ENCODE measurements at places on chromosomes 7 and 10. TPM values are rescaled to one million over a fixed set of nuclear protein-coding genes. Genes with fewer than 3 reads are reported as not detected.

SGCE gene
- 97.5 TPM for polyA plus RNA-seq

DNA sequence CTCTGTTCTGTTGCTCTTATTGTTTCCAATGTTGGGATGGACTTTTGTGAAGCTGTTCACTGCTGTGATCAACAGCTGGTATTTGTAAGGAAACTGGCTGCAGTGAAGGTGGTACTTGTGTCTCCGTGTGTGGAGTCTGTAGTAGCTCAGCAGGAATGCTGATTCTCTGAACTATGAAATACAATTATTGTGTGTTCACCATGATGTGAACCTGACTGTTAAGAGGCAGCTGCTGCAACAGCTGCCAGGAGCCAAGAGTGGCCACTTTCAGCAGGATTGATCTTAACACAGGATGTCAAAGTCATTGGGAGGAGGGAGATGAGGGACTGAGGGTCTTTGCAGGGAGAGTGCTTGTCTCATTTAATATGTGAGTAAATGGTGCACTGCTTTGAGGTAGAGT, 13.9 kb downstream of the VSTM2A start:
- DNase-seq, result no peak

- DNase-seq, result peak; percentile 68
These were observed 70.3 kb upstream of the KMT2E start for GRCh38 chr7:104943502-104944343.

GRCh38 chr10:128612195-128612594, 486.0 kb upstream of the MKI67 start:
- no peak for DNase-seq

- no peak for DNase-seq
These were observed 581.4 kb downstream of the TNS3 start for GRCh38 chr7:47000561-47000960.

GRCh38 chr10:131345691-131346090, 34.2 kb upstream of the TCERG1L start:
- no peak for DNase-seq

MMRN2 gene
- polyA plus RNA-seq, result 25.0 TPM

DNA sequence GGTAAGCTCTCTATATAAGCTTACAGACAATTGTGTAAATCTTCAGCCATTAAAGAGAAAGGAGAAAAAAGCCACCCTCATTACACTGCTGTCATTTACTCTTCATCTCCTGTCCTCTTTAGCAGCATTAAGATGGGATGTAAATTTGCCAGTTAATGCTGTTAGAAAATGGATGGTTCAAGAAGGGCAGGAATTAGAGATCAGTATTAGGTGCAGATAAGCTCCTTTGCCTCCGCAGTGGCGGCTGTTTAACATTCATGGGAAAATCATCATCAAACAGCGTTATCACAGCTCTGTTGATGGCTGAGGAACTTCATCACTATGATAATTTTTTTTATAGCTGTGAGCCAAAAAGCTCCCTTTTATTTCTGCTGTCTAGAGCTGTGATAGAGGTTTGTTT, 61.8 kb upstream of the FAM204A start:
- DNase-seq, result no peak
